ENCODE measurements at places on chromosomes 12 and 14.

DNA sequence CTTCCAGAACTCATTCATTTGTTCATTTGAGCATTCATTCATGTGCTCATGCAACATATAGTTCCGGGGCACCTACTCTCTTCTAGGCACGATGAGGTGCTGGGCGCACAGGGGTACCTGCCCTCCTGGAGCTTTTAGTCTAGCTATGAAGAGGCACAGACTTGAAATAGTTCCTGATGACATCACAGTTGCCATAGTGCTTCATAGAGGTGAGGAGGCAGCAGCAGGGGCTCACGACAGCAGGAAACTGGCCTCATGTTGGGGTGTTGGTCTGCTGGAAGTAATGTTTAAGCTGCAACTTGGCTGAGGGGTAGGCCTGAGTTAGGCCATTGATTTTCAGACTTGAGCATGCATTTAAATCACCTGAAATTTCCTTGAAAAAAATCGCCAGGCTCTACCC, 195.5 kb downstream of the PHETA1 start:
- DNase-seq, result no peak

DNA sequence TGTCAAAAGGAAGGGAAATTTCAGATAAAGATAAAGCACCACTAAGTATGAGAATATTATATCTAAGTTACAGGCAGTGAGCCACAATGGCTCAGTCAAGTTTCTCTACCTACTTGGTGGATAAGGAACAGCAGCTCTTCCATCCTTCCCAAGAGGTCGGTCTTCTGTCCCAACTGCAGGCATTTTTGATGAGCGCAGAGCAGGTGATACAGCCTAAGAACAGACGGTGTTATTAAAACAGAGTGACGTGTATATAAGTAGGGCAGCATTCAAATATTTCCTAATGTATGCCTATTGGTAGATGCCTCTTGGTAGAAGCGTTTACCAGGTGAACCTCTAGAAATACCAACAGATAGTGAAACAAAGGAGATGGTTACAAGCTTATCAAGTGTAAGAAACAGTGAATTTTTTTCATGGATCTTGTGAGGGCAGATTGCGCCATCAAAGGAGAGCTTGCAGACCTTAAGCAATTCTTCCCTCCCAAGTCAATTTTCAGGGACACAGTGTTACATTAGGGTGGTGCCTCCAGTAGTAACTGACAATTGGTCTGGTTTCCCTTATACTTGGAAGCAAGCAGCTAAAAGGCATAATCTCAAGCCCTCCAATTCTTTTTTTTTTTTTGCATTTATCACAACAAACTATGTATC, 274.5 kb downstream of the MED13L start:
- DNase-seq, result no peak

DNA sequence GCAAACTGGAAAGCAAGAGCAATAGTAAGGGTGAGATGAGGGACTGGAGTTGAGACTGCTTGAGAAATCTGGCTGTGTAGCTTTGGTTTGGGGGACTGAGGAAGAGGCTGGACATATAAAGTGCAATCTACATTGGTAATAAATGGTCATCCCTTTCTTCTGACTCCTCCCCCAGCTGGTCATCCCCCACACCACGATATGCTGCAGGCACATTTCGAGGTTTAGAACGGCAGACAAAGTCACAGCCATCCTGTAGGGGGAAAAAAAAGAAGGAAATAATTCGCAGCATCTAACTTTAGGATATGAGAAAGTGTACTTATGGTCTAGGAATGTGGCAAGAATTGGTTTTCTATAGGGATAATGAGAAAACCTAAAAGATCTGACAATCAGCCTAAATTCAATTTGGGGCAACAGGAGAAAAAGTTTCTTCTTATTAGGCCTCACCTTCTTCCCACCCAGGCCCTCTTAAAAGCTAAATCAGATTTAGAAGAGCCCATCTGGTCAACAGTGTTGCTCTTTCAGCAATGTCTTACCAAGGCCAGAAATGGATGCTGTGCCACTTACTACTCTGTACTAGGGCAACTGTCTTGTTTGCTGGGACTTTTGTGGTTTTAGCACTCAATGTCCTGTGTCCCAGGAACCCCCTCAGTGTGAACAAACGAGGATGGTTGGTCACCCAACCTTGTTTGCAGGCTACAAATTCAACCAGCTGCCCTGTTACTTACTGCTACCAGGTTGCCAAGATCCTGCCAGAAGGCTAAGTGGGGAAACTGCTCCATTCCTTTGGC, 7.6 kb downstream of the M6PR start:
- DNase-seq, result no peak

GRCh38 chr12:94126067-94126466, 22.3 kb upstream of the PLXNC1 start:
- DNase-seq, result no peak

DNA sequence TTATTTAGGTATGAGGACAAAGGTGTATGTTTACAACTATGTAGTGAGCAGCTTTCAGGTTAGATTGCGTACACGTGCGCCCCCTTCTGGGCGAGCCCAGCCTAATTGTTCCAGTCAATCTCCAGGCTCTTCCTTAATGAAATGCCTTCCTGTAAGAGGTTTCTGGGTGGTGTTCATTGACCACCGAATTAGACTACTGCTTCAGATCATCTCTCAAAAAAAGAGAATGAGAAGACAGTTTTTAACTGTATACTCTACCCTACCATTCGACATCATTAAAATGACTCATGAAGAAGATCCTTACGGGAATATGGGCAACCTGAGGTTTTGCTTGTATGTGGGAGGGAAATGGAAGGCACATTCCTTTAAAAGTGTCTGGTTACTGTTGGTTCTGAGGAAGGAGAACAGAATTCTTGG, 2.1 kb downstream of the LUM start:
- DNase-seq, result no peak

DNA sequence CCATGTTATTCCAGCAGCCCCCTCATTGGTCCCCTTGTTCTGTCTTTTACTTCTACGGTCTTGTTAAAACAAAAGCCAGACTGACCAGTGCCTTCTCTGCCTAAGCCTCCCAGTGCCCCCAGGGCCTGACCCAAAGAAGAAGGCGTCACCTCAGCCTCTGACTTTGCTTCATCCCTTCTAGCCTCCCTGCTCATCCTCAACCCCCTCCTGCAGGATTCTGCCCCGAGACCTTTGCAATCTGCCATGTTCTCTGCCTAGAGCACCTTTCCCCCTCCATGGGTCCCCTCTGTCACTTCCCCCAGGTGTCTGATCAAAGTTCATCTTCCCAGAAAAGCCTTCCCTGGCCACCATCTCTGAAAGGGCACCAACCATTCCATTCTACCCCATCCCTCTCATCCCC, 7.9 kb upstream of the RBM19 start:
- DNase-seq, result no peak

GRCh38 chr14:96920023-96920422, 122.8 kb downstream of the VRK1 start:
- no peak for DNase-seq

DNA sequence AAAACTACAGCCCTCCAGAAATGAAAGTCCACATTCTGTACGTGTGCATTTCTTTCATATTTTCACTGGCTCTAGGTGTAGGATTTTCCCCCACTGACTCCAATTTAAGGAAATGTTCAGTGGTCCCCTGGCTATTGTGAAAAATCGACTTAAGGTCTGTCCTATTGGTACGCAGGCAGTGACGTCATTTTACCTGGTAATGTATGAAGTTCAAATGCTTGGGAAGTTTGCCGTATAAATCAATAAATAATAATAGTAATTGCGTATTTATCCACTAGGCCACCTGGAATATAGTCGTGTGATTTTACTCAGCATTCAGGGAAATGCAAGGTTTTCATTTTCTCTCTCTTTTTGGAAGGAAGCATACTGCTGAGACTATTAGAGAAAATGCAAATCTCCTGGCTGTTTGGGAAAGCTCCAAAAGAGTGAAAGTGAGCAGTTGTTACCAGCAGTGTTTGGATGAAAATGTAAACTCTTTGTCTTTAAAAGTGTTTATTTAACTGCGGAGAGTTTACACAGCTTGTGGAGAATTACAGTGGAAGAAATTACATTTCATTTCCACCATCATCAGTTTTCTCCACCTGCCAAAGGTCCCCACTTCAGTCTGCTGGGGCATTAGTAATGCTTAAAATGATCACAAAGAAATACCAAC, 107.0 kb downstream of the EXOC5 start:
- DNase-seq, result no peak

DNA sequence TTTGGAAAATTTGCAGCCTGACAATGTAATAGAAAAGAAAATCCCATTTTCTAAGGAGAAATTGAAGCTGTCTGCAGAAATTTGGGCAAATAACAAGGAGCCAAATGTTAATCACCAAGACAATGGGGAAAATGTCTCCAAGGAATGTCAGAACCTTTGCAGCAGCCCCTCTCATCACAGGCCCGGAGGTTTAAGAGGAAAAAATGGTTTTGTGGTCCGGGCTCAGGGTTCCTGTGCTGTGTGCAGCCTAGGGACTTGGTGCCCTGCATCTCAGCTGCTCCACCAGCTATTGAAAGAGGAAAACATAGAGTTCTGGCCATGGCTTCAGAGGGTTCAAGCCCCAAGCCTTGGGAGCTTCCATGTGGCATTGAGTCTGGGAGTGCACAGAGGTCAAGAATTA, 298.9 kb downstream of the ATXN7L3B start:
- no peak for DNase-seq

DNA sequence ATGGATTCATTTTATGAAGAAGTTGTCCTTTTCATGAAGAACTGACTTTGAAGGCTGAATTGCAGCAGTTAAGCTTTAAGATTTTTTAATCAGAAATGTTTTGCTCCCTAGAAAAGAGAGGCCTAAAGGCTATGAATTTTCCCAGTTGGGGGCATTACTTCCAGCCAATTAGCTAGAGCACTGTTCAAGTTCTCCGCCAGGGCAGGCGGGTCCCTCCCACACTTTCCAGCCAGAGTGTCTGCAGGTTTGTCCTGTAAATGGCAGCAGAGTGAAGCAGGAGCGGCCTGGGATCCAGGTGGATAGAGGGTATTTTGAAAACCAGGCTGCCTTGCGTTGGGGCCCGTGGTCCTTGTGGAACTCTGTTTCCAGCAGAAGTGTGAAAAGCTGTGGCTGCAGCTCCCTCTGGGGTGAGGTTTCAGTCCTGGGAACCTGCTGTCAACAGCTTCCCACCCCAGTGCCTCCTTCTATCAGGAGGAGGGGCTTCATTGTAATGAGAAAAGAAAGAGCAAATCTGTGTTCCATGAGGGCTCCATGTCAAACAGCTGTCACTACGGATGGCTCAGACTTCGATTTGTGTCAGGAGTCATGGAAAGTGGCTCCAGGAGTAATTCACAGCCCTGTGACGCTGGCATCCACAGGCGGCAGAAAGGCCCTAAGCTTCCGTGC, 210.7 kb upstream of the TMEM132C start:
- no peak for DNase-seq

- DNase-seq, result no peak
Observed at GRCh38 chr14:89226801-89227495, 190.1 kb downstream of the FOXN3 start.

DNA sequence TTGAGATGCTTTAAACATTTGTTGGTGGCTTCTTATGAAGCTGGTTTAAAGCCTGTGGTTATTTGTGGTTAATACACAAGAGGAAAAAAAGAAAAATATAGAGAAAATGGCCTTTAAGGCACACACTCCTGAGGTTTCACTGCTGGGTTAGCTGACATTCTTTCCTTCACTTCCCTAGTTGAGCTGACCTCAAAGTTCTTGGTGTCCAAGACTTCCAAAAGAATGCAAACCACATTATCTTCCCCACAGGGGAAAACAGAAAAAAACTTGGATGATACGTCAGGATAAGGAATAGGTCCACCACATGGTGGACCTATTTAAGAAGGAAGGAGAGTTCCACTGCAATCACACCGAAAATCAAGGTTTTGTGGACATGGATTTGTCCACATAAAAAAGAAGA, 94.3 kb downstream of the SLC25A21 start:
- DNase-seq, result no peak

- DNase-seq, result no peak
Observed at GRCh38 chr12:91677556-91677955, 468.1 kb downstream of the BTG1 start.

DNA sequence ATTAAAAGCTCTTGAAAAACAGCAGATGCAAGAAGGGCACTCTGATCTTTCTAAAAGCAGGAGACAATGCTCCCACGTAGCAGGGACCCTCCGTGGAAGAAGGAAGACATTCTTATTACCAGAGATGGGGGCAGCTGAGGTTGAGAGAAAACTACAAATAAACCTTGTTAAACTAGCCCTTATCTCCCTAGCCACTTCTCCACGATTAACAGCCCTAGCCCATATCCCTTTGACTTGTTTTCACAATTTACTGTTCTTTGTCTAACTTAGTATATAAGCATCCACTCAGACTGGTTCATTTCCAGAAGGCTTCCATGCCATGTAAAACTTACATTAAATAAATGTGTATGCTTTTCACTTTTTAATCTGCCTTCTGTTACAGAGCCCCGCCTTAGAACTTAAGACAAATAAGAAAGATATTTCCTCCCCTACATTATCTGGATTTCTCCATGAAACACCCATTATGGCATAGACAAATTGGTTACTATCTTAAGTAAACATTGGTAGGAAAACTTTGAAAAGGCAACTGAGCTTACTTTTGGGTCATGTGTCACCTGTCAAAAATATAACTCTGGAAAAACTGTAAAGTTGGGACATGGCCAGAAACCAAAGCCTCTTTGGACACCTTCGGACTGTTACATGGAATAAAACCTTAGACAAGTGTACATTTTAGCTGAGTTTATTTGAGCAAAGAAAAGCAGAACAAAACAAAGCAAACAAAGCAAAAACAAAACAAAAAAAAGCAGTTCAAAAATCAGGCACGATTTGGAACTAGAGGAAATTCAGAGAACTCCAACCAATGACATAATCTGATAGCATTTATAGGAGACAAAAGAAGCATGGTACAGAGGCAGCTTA, 4.9 kb upstream of the RNASE1 start:
- DNase-seq, result no peak

- no peak for DNase-seq
Observed at GRCh38 chr12:48977290-48978281, 536 bp upstream of the WNT1 start.

DNA sequence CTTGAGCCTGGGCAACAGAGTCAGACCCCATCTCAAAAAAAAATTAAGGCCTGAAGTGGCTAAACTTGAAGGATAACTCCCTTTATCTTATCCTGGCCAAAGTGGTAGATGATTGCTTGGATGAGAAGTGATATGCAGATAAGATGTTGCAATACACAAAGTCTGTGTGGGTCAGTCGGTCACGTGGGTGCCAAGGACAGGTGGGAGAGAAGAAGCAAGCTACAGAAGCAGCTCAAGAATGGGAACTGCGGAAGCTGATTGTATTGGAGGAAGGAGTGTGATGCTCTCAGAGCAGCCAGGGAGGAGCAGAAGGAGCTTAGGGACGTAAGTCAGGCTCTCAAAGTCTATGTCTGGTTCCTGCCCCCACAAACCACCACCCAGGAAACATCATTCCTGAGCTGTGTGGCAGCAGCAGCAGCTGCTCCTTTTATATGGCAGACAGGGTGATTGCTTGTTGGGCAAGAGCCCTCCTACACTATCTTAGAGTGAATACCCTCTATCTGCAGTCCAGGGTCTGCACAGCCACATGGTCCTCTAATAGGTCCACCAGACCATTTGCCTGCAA, 54.5 kb downstream of the ATP2A2 start:
- DNase-seq, result no peak

DNA sequence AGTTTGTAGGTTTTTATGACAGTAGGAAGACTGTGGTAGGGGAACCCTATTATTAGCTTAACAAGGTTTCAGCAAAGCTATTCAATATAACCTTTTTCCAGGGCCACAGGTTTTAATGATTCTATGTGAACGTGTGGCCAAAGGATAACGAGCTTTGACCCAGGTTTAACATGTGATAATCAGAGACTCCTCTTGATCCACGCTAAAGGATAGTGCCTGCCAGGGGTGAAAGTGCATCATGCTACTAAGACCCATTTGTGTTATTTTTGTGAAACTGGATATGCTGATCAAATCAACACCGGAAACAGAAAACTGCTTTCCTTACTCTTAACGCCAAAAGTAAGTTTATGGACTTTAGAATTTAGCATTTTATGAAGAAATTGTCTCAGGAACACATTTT, 909 bp upstream of the TAOK3 start:
- no peak for DNase-seq

Measured in NCI-H510A (cell line).